Caudate nucleus (tissue), 63 donors: ENCODE measurements at places on chromosomes 7 and 10.

DNA sequence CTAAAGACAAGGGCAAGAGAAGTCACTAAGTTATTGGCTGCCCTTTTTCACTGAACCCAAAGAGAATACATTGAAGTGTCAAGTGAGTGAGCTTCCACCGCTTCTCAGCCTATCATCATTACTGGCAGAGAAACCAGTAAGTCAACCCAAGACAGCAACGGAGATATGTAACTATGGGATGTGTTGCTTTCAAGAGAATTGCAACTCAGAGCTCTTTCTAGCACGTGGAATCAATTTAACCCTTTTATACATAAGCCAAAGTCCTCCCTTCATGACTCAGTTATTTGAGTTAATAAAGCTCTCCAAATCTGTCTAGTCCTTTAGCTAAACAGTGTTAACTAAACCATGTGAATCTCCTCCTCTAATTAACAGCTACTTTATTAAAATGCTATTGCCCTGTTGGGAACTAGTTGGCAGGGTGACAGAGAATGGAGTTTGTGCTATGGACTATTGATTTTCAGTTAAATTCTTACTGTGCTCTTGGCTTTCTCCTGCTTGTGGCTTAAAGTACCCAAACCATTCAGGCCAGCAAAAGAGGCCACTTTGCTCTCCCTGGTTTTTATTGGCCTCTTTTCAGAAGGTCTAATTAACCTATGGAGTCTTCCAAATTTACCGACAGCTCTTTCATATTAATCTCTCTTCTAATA is 287.7 kb downstream of the NRG3 start:
- DNase-seq, result no peak

- DNase-seq, result no peak
Measured at GRCh38 chr7:3561932-3562331, 260.9 kb downstream of the SDK1 start.

GRCh38 chr7:84044834-84045233 is 149.8 kb downstream of the SEMA3A start:
- DNase-seq, result no peak

DNA sequence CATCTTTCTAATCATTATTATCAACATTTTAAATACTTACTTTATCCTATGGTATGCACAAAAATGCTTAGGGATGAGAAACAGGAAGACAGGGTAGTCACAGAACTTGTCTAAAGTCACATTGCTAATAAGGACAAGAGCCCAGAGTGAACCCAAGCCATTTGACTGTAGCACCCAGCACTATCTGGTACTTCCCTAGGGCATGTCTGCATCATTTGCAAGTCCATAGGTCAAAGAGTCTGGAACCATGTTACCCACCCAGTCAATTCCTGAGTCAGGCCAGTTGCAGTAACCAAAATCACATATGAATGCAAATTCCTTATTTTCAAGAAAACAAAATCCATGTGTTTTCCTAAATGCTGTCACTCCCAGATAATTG is 19.1 kb downstream of the ASAH2 start:
- no peak for DNase-seq

GRCh38 chr10:101236376-101237080 is 7.3 kb upstream of the LBX1 start:
- DNase-seq, result no peak

- DNase-seq, result no peak
Measured at GRCh38 chr7:156026603-156027002, 214.3 kb upstream of the SHH start.

DNA sequence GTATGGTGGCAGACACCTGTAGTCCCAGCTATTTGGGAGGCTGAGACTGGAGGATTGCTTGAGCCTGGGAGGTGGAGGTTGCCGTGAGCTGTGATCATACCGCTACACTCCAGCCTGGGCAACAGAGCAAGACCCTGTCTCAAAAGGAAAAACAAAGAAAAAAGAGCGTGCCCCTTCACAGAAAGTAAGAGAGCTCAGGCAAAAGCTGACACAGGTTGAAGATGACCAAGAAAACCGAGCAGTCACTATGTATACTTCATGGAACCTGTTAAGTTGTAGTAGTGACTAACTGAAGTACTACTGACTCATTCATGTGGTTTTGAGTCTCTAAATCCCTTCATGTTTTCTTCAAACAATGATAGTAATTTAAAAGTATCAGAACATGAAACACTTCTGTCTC is 1.2 kb upstream of the PRRT4 start:
- DNase-seq, result no peak

GRCh38 chr7:2633538-2634266 is 1.9 kb downstream of the TTYH3 start:
- DNase-seq, result peak; percentile 55

DNA sequence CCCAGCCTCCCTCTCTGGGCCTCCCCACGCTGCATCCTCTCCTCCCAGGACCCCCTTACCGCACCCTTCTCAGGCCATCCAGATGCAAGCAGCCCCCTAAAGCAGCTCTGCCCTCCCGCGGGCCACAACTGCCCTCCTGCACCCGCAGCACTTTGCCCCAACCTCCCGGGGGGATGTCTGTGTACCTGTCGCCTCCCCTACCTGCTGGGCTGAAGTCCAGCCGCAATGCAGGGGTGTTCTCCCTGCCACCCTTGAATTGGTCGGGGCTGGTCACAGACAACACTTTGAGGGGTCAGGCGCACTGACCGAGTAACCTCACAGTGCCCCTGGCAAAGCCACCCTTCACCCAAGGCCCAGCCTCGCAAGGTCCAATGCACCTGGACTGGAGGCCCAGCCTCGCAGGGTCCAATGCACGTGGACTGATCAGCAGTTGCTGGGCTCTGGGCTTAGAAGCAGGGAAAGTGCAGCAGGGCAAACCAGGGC is 8.3 kb upstream of the CALML5 start:
- no peak for DNase-seq

DNA sequence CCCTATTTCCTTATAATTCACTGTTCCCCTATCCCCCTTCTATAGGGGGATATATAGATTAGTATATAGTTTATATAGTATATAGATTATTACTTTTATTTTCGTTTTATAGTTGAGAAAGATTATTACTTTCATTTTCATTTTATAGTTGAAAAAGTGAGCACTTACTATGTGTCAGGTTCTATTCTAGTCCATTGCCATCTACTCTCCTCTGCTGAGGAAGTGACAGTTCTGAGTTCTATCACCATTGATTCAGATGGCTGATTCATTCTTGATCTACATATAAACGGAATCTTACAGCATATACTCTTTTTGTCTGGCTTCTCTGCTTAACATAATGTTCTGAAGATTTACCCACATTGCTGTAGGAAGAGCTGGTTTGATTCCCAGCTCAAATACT is 20.7 kb upstream of the CAV2 start:
- DNase-seq, result no peak

GRCh38 chr7:51593628-51594027 is 277.0 kb upstream of the COBL start:
- no peak for DNase-seq

DNA sequence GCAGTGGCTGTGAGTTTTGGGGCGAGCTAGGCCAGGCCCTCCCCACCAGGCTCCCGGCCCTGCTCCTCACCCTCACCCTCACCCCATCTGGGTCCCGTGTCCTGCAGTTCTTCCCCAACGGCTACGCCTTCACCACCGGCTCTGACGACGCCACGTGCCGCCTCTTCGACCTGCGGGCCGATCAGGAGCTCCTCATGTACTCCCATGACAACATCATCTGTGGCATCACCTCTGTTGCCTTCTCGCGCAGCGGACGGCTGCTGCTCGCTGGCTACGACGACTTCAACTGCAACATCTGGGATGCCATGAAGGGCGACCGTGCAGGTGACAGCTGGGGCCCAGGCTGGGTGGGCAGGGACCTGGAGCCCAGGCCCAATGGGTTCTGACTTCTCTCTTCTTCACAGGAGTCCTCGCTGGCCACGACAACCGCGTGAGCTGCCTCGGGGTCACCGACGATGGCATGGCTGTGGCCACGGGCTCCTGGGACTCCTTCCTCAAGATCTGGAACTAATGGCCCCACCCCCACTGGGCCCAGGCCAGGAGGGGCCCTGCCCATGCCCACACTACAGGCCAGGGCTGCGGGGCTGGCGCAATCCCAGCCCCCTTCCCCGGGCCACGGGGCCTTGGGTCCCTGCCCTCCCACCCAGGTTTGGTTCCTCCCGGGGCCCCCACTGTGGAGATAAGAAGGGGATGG is 4.9 kb downstream of the GNB2 start:
- DNase-seq, result no peak

DNA sequence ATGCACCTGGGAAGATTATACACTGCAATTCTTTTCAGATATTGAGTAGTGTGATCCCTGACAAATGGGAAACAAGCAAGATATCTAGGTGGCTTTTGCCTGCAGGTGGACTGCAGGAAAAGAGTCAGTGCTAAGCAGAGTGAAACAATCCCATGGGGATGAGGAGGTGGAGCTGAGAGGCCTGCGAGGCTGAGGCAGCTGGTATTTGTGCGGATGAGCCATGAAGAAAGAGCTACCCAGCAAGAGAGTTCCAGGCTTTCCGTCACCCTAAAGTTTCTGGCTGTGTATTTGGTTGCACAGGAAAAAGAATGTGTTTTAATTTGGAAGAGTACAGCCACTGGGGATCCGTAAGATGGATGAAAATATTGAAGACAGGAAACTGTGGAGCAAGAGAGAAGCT is 714.1 kb upstream of the COBL start:
- DNase-seq, result no peak
